ENCODE measurements at places on chromosomes 4 and X.
A peak's percentile ranks its signal among the peaks of the same experiment; 100 is the strongest.

DNA sequence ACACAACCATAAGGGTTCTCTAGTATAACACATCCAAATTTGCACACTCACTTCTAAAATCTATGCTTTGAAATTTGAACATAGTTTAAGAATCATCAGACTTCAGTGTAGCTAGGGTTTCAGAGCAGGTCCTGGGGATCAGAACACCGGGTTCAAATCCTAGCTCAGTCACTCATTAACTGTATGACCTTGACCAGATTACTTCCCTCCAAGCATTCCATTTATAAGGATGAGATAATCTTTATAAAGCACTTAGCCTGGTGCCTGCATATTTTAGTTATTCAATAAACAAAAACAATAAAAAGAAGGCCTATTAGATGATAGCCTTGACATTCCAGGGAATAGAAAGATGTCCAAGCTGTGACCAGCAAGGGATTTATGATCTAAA, 4.8 kb upstream of the STBD1 start:
- DNase-seq, result no peak

GRCh38 chr4:85701861-85702321, 226.9 kb downstream of the ARHGAP24 start:
- DNase-seq, result peak; percentile 13

GRCh38 chrX:39609941-39610340, 487.8 kb downstream of the BCOR start:
- peak; percentile 8 for DNase-seq

DNA sequence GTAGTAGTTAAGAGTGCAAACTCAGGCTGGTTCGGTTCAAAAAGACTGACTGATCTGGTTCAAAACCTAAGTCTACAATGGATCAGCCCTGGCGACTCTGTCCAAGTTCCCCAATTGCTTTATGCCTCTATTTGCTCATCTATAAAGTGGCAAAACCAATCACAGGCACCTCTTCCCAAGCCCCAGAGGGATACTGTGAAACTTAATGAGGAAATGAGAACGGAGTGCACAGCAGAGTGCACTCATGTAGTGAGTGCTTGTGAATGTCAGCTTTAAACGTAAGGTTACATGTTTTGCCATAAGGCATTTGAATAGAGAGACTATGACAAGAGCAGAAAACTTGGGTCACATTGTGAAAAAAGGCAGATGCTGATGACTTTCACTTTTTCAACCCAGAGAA, 199.7 kb upstream of the KLF3 start:
- no peak for DNase-seq

- no peak for DNase-seq
These were observed 130.8 kb downstream of the HMX1 start for GRCh38 chr4:8740666-8741395.

- no peak for DNase-seq
These were observed 220.5 kb upstream of the RPS6KA3 start for GRCh38 chrX:20487227-20487626.

DNA sequence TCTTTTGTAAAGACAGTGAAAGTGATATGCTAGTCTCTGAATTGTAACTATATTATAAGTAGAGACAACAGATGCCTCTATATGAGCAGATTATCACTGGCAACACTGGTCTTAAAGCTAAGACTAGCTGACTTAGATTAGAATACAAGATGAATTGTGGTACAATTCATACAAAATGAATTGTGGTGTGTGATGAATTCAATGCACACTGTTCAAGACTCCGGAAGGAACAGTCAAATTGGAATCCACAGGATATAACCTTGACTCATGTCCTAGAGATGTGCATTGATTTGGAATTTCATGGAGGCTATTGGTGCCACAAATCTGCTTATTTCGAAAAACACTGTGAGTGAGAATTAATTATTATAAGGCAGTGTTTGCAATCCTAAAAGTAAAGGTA, 701.8 kb downstream of the PCDH7 start:
- no peak for DNase-seq

GRCh38 chr4:37008199-37008598, 236.3 kb upstream of the NWD2 start:
- DNase-seq, result no peak

DNA sequence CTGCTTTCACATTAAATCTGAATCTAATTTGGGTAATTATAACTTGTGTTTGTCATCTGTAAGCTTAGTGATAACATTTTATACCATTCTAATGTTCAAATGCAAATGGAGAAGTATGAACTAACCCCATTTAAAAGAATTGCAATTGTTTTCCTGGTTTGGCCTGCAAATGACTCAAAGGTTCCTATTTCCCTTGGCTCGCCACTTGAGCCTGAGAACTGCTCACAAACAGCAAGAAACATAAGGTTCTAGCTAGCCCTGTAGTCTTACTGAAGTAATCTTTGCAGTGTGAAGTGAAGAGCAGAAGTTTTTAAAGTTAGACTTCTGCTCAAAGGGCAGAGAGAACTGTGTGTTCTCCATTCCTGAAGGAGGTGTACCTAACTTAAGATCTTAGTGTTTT, 27.2 kb downstream of the UPRT start:
- peak; percentile 32 for DNase-seq

- no peak for DNase-seq
These were observed 177.5 kb downstream of the ENOX2 start for GRCh38 chrX:130725519-130725918.

GRCh38 chr4:10201381-10202223, 85.0 kb upstream of the WDR1 start:
- DNase-seq, result no peak
